ENCODE measurements at places on chromosomes 7 and 10. TPM values are rescaled to one million over a fixed set of nuclear protein-coding genes. Genes with fewer than 3 reads are reported as not detected.

The MYOZ1 gene
- 1,157 TPM for polyA plus RNA-seq

The WNT2 gene
- polyA plus RNA-seq = 0.03 TPM

The PRSS37 gene
- not detected for polyA plus RNA-seq

The ENKUR gene
- polyA plus RNA-seq = 0.03 TPM

The ABCC2 gene
- 0.48 TPM for polyA plus RNA-seq

The FXYD4 gene
- not detected for polyA plus RNA-seq

The SPDYE11 gene
- not detected for polyA plus RNA-seq

The IRF5 gene
- polyA plus RNA-seq = 0.44 TPM

The LRRN3 gene
- polyA plus RNA-seq = 1.9 TPM

The GNAI1 gene
- 8.0 TPM for polyA plus RNA-seq

The CNNM1 gene
- polyA plus RNA-seq = 0.01 TPM

The GIMAP7 gene
- polyA plus RNA-seq = 21.1 TPM

The POR gene
- 288 TPM for polyA plus RNA-seq

The SRRM3 gene
- 5.4 TPM for polyA plus RNA-seq

The CRYGN gene
- polyA plus RNA-seq = not detected

The TFPI2 gene
- 2.4 TPM for polyA plus RNA-seq

The TRIP6 gene
- polyA plus RNA-seq = 7.1 TPM

The GSTO2 gene
- polyA plus RNA-seq = 1.1 TPM

The APBB1IP gene
- polyA plus RNA-seq = 0.25 TPM

The YAE1 gene
- 15.3 TPM for polyA plus RNA-seq

The NKX1-2 gene
- not detected for polyA plus RNA-seq

The WBP1L gene
- polyA plus RNA-seq = 56.4 TPM

The PHYHIPL gene
- polyA plus RNA-seq = 0.10 TPM
